NCI-H526 treated with DMSO at 0.1 percent for 48 hours (cell line): ENCODE measurements at places on chromosomes 12 and 14.

GRCh38 chr12:59452259-59452658 is 143.6 kb upstream of the SLC16A7 start:
- DNase-seq, result no peak

GRCh38 chr12:104177663-104178501 is 37.7 kb upstream of the TXNRD1 start:
- no peak for DNase-seq

- DNase-seq, result no peak
Observed at GRCh38 chr14:85789506-85789905, 259.6 kb downstream of the FLRT2 start.

DNA sequence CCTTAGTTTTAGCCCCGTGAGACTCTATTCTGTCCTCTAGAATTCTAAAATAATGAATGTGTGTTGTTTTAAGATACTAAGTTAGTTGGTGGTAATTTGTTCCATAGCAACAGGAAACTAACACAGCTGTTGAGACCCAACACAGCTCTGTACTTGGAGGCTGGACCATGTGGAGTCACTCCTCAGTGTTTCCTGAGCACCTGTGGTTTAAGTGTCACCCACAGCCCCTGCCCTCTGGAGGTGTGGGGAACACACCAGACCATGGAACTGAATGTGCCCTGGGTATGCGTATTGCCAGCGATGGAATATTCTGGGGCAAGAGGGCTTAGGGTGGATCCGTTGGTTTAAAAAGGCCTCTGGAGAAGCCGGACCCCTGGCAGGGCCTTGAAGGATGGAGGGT is 16.6 kb upstream of the GPR68 start:
- no peak for DNase-seq

DNA sequence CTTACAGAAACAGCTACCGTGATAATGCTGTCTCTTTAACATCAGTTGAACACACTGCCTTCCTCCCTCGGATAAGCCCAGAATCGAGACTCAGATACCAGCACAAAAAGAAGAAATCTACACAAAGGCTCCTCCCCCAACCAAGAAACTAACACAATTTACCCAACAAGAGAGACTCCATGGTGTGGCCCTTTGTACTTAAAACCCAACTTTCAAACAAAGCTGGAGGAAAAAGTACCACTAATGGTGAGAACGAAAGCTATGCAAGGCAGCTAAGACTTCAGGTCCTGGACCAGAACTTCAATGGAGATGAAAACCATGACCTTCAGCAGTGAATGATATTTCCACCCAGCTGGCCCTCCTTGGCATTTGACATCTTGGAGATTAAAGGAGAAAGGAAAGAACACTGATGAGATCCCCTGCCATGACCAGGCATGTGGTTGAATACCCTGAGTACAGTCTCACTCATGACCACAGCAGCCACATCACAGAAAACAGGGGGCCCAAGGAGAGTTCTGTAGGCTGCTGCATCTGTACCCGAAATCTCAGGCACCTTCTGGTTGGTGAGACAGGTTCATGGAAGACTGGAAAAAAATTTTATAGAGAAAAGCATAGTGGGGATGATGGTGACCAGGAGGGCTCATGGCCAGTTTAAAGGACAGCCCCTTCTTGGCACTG is 36.7 kb downstream of the RBM19 start:
- DNase-seq, result no peak

DNA sequence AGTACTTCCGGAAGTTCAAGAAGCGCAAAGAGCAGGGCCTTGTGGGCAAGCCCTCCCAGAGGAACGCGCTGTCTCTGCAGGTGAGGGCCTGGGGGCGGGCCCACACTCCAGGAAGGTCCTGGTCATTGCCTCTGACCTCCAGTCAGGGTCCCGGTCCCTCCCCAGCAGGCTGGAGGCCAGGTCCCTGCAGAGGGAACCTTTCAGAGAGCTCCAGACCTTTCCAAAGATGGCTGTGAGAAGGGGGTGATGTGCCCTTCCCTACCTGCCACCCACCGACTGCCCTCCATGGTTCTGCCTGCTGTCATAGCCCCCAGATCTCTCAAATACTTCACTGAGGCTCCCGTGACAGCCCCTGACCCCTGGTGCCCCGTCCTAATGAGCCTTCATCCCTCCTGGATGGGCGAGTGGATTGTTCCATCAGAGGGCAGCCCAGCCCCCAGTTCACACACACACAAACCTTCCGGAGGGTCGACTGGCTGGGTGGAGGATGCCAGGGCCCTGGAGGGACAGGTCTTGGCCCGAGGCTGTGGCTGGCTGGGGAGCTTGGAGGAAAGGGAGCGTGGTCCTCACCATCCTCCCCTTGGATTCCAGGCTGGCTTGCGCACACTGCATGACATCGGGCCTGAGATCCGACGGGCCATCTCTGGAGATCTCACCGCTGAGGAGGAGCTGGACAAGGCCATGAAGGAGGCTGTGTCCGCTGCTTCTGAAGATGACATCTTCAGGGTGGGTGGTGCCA is 117.5 kb upstream of the FKBP4 start:
- DNase-seq, result no peak

DNA sequence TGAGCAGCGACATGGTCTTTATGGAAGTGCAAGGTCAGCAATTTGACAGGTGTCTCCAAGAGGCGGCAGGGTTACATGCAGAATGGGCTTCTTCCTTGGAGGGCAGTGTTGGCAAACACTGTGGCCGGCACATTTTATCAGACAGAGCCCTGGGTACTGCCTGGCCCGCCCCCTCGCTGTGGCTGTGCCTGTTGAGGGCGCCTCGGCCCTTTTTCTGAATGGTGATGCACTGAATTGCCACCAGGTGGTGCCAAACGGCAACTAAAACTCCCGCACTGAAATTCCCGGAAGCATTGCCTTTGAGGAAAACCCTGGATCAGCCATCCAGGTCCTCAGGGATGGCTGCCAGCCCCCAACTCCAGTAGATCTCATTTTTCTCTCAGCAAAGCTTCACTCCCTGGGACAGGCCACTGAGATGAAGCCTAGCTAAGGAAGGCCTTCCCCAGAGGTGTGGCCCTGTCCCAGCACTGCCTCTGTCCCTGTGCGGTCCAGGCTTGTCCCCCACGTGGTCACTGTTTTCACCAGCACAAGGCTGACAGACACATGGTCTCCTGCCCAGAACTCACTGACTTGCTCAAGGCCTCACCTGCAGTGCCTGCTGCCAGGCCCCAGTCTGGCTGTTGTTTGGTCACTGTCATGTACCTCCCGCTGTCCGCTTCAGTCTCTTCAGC is 73.6 kb downstream of the TESC start:
- DNase-seq, result peak; percentile 35

DNA sequence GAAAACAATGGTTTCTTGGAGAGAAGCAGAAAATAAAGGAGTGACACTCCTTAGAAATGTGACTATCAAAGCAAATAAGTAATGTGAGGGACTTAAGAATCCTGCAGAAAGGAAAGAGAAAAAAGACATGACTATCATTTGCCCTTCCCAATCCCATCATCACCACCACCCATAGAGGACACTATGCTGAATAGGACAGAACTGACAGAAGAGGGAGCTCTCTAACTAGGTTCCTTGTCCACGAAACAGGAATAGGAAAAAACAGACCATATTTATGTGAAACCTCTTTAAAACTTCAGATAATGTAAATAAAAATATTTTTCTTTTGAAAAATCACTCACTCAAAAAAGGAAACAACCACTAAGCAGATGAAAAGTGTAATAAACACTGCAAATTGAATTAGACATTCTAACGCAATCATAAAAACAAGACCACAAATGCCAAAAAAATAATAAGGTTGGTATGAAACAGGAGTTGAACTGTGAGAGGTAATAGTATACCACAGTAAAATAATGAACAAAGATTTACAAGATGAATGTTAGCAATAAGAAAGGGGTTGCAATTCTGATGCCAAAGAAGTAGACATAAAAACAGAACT is 24.1 kb downstream of the KLRD1 start:
- no peak for DNase-seq

DNA sequence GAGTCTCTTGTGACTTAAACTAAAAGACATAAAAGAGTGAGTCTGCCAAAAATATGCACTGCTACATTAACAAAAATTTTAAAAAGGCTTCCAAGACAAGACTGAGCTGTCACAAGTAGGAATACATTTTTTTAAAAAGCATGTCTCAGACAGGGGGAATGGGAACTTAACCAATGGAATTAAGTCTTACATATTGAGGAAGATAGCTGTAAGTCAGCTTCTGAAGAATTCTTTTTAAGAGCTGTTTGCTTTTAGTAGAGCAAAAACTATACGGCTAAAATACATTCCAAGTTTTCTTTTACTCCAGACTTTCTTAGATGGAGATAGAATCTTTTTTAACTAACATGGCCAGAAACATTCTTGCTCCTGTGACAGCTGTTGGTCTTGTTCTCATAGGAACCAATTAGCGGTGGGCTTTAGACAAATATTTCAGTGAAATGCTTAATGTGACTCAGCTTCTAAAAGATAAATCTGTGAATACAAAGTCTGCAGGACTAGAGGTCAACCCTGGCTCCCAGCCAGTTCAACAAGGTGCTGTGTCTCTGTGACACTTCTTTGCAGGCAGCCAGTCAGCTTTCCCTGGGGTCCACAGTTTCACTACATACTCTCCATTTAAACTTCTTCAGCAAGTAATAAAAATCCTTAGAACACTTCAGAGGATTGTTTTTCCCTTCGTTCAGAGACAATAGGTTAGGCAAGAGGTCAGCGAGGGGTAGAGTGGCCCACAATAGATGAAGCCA is 187.6 kb downstream of the NAV3 start:
- no peak for DNase-seq

DNA sequence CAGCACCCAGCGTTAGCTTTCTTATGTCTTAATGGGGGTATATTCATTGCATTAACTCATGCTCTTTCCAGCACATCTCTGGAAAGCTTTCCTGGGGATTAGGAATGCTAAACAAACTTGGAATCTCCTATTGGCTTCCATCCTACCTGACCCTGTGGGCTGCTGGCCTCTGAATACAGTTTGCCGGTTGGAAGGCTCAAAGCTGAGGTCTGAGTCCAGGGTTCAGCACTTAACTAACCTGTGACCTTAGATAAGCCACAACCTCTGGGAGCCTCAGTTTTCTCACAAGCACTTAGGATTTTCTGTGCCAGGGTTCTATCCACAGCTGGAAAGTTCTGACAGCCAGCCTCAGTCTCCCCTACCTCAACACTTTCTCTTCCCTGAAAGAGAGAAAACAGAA is 12.9 kb upstream of the RND1 start:
- no peak for DNase-seq

GRCh38 chr12:55068416-55069010 is 48.7 kb downstream of the NEUROD4 start:
- peak; percentile 5 for DNase-seq

DNA sequence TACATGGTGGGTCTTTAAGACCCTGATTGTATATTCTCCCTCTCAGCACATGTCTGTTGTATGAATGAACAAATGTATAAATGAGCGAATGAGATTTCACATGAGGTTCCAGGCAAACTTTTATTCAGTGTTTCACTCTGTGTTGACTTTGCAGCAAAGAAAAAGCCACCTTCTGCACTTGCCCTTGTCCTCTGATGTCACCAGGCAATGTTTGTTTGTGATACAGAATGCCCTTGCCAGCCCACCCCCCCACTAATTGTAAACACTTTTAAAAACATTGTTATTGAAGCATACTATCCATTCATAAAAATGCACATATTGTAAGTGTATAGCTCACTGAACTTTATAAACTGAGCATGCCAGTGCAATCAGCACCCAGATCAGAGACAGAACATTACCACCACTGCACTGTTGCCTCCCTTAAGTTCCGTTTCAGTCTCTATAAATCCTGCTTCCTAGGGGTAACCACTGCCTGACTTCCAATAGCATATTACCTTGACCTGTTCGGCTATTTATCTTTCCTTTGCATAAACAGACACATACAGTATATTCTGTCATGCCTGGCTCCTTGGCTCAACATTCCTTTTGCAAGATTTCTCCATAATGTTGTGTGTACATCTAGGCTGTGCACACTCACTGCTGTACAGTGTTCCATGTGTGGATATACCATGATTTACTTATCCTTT is 11.3 kb upstream of the LTA4H start:
- DNase-seq, result no peak

- peak; percentile 30 for DNase-seq
Observed at GRCh38 chr14:92759300-92759678, 10.9 kb upstream of the LGMN start.

- DNase-seq, result no peak
Observed at GRCh38 chr14:104477117-104477623, 102.4 kb upstream of the C14orf180 start.

- DNase-seq, result no peak
Observed at GRCh38 chr14:88852632-88853031, 28.2 kb downstream of the TTC8 start.

- DNase-seq, result peak; percentile 62
Observed at GRCh38 chr12:81146228-81147225, 68.6 kb downstream of the ACSS3 start.

DNA sequence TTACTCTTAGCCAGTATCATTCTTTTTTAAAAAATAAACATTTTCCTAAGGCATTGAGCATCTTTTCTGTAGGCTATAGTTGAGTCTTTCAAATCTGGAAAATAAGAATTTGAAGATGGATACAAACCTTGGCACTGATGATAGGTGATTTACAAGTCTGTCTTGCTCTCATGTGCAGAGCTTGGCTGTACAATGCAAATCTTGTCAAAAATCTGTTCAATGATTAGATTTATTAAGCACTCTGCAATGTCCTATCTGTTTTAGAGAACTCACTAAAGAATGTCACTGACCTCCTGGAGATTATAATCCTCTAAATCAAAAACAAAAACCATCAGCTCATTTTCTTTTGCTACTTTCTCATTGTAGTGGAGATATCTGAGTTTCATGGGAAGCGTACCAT is 42.8 kb upstream of the AMIGO2 start:
- no peak for DNase-seq

DNA sequence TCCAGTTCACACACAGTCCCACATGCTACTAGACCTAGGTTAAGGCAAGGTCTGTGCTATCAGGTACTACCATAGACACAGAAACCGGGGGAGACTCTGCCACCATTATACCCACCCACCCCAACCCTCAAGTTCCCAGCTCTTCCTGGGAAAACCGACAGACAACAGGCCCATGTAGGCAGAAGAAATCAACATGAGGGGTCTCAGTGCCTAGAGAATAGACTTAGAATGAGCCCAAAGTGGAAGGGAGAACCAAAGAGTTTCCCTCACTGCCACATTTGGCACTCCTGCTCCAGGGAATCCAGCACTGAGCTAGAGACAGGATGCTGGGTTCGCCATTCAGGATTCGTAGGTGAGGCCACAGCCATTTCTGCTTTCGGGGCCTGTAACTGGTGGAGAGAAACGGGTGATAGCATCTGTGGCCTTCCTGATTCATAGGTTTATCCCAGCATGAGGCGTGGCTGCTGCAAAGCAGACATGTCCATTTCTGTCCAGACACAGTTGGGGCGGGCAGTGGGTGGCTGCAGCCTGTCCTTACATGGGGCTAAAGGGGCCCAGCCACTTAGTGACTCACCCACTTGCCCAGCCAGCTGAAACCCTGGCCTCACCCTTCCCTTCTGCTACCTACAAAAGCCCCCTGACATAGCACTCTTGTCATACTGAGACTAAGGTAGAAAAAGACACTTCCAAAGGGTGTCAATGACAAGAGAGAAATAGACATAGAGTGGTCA is 69.4 kb downstream of the IRF2BPL start:
- no peak for DNase-seq

- no peak for DNase-seq
Observed at GRCh38 chr14:54766276-54767138, 136.1 kb downstream of the GCH1 start.

- no peak for DNase-seq
Observed at GRCh38 chr12:57139796-57140649, 7.4 kb downstream of the LRP1-AS start.

GRCh38 chr12:91846466-91847055 is 299.1 kb downstream of the BTG1 start:
- no peak for DNase-seq

- no peak for DNase-seq
Observed at GRCh38 chr12:27973487-27973890, 956 bp upstream of the PTHLH start.

GRCh38 chr14:27427796-27428195 is 830.0 kb upstream of the NOVA1 start:
- no peak for DNase-seq
